ENCODE measurements at places on chromosomes 12 and 14.

DNA sequence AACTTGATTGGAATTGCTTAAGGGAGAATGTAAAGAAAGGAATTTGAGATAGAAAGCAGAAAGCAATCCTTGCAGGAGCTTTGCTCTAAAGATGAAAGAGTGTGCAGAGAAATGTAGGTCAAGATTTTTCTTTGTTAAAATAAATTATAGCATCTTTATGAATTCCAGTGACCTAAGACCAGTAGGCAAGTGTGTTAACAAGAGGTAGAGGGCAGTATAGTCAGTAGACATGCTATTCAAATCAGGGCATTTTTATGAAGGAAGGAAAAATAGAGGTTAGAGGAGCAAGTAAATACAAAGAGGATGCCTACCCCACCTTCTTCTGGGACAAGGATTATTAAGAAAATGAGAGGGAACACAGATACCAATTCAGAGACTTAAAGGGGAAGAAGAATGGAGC is 148.5 kb downstream of the PLCZ1 start:
- no peak for DNase-seq

- no peak for DNase-seq
Measured at GRCh38 chr12:51321882-51322281, 2.1 kb downstream of the BIN2 start.

DNA sequence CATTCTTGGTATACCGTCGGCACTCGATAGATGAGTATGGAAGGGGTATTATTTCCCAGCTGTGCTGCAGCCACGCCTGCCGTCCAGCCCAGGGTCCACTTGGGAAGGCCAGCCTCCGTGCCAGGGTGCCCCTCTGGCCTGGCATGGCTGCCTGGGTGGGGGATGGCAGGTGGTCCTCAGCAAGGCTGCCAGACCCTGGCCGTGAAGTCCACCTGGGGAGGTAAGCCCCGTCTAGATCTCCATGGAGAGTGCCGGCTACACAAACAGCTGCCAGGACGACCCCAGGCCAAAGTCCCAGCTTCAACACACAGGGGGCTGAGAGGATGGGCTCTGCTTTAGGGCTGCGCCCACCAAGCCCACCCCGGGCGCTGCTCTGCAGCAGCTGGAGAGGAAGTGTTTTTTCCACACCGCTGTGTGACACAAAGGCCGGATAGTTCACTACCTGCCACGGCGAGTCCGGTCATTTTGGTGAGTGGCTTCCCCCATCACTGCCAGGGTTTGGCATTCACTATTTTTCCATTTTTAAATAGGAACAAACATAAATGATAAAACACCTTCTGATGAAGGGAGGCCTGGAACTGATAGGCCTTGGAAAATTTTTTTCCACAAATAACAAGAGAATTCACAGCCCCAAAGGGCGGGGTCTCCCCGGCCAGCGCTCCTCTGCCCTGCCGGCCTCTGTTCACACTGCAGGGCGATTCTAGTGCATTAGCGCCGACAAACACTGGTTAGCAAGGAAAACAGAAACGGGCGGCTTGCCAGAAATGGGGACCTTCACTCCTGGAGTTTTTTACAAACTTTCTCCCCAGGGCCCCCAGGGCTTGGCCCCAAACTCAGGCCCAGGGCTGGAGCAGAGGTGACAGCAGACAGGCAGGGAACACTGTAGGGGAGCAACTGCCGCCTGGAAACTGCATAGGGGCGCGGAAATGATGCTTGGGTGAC is 161.5 kb downstream of the CALM1 start:
- no peak for DNase-seq

DNA sequence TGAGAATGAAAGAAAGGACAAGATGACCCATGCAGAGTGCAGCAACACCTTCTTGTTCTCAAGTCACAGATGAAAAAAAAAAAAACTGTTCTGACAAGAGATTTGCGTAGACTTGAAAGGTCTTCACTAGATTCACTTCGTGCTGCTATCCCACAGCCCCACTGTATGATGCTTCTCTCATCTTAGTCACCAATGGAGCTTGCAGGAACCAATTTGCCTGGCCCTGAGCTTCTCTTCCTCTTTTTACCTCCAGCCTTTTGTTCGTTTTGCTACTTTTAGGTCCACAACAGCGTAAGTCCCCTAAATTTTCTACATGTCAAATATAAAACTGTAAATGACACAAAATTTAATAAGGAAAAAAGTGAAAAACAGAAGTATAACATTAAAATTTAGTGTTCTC is 107.9 kb upstream of the NAP1L1 start:
- no peak for DNase-seq

DNA sequence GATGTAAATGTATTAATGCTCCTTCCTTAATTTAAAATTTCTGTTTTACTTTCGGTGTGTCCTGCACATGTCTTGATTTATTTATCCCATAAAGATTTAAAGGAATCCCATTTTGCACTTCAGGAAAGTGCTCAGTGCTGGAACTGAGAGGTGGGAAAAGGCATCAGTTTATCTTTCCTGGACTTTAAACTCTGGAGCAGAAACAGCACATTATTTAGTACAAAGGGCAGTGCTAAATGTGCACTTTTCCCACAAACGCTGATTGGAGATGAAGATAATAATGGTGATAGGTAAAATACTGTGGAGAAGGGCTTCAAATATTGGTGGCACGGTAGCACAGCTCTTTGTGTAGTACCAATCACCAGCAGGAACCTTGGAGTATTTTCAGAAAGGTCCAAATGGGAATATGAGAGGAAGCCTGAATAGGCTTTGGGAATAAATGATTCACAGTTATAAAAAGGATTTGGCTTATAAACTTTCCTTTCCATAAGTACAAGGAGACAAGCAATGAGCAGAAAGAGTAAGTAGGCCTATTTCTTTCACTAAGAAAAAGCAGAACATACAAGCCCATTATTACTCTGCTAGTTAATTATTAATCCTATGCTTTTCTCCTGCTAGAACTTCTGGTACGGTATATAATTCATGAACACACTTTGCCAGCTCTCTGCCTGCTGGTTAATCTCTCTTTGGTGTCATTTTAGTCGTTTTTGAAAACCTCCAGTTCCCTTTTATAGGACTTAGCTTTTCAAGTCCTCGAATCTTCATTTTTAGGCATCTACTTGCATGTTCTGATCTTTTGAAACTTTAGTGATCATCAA is 58.3 kb downstream of the SLC15A5 start:
- no peak for DNase-seq

DNA sequence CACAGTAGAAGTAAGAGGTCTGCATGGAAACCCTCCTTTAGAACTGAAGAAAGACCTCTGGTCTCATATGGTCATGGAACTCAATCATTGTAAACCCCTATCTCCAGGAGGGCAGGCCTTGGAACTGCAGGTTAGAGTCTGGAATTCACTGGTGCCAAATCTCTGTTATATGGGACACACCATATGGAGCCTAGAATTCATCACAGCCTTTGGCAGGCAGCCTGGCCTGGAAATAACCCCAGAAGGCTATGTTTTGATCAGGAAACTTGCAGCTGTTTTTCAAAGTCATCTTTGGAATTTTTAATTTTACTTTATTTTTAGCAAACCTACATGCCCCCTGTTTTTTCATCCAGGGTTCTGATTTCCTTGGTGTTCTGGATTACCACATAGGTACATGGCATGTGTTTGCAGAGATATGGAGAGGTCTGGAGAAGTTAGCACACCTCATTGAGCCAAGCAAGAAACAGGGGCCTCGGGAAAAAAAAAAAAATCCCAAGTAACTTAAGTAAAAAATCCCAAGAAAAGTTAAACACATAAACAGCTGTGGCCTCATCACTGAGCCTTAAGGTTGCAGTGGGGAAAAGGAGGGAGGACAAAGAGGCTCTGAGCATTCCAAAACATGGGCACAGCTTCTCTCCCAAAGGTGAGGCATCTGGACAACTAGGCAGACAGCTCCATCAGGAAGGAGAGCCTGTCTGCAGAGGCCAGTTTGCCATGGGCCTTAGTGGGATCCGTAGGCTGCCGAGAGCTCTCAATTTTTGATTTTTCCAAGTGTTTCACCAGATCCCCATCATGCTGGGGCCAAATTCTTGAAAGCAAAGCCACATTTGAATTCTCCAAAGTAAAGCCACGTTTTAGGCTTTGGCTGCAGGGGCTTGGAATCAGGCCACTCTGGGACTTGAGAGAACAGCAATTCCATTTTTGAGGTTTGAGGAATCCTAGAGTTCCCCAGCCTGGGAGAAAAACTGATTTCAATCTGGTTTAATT is 339.6 kb upstream of the TBX3 start:
- no peak for DNase-seq

DNA sequence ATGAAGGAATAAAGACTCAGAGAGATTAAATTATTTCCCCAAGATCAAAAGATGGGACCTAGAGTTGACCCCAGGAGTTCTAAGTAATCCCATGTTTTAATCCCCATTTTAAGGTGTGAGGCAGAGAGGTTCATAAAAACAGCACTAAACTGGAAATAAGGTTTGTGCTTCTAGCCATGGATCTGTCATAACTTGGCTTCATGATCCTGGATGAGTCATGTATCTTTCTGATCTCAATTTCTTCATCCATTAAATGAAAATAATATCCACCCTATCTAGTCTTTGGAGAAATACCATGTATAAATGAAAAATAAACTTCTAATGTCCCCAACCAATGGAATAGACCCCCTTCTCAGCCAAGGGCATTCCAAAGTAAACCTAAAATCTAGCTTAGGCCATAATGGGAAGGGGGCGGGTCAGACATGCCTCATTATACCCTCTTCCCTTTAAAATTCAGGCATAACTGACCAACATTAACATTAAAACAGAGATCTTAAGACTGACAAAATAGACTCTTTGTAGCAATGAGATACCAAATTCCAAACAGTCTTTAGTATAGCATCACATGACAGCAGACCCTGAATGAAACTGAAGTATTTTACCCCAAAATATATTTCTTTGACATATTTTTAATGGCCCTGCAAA is 47.8 kb downstream of the SLC41A2 start:
- no peak for DNase-seq

DNA sequence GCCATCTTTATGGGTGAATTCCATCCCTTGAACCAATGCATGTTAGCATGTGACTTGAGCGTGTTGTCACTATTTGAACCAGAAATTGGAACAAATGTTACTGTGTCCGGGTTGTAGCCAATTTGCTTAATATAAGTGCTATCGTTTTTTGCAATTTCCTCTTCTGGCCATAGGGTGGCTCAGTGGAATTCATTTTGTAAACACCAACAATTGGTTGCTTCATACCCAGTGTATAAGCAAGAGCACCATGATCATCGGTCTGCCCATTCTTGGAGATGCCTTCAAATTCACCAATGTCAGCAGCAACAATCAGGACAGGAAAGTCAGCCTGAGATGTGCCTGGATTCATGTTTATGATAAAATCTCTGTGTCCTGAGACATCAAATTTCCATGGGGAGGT is 5.0 kb upstream of the NEDD1 start:
- no peak for DNase-seq

DNA sequence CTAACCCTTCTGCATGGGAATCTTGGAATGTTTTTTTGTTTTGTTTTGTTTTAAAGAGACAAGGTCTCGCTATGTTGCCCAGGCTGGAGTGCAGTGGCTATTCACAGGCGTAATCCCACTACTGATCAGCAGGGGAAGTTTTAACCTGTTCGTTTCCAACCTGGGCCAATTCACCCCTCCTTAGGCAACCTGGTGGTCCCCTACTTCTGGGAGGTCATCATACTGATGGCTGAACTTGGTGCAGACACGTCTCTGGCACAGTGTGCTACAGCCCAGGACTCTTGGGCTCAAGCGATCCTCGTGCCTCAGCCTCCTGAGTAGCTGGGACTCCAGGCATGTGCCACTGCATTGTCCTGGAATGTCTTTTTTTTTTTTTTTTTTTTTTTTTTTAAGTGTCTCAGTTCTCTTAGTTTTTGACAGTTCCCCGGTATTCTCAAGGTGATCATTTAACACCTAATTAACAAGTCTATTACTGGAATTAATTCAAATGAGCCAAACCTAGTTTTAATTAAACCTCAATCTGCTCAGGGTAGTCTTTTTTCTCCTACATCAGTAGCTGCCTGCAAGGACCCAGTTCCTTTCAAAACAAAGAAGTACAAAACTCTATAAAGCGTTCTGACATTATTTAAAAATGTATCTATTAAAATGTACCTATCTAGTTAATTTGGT is 49.0 kb upstream of the ISM2 start:
- no peak for DNase-seq

DNA sequence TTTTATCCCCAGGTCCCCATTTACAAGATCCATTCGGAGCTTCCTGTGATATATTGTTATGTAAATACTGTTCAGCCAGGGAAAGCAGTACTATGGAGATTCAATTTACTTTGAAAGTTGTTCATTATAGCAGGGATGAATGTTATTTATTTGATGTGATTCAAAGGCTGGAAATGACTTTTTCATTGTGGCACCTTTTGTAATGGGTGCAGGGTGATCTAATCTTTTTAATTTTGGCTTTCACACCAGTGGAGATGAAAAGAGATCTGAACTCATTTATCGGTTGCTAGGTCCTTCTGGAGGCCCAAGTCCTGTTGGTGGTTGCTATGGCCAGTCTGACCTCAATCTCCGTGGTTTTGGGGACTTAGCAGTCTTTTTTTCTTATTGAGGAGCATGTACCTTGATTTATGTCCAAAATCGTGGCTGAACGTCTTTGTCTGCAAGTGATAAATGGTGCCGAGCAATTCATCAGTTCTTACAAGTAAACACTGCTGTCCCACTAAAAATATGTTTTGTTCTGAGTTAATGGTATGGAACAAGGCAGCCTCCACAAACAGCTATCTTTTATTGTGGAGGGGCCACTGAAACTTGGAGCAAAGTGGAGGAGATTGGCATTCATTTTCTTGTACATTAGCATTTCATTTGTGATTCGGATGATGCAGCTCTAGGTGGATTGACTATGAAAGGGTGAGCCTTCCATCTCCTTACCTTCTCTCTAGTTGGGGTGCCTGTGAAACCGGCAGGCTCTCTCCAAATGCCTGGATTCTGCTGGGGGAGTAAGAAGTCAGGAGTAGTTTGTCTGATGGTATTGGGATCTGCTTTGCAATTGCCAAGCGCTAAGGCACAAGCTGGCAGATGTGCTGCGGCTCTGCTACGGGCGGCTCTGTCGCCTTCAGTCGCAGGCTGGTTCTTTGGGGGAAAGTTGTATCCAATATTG is 2.0 kb downstream of the RMST start:
- no peak for DNase-seq

DNA sequence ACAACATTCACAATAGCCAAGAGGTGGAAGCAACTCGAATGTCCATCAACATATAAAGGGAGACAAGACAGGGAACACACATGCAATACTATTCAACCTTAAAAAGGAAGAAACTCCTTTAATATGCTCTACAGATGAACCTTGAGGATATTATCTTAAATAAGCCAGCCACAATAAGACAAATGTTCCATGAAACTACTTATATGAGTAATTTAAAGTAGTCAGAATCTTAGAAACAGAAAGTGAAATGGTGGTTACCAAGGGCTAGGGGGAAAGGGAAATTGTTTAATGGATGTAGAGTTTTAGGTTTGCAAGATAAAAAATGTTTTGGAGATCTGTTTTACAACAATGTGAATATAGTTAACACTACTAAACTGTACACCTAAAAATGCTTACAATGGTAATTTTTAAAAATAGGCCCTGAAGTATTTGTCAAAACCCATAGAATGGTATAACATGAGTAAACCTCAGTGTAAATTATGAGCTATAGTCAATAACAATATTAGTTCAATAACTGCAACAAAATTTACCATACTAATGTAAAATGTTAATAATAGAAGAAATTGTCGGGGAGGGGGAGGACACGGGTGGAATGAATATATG is 71.1 kb downstream of the EGLN3 start:
- DNase-seq = no peak

- no peak for DNase-seq
Measured at GRCh38 chr12:53618275-53618674, 7.9 kb downstream of the ATF7 start.
